NCI-H1417 (cell line): ENCODE measurements at places on chromosomes 2 and 18.
A peak's percentile ranks its signal among the peaks of the same experiment; 100 is the strongest.

- no peak for DNase-seq
Measured at GRCh38 chr18:38972571-38972970, 1407.0 kb upstream of the CELF4 start.

DNA sequence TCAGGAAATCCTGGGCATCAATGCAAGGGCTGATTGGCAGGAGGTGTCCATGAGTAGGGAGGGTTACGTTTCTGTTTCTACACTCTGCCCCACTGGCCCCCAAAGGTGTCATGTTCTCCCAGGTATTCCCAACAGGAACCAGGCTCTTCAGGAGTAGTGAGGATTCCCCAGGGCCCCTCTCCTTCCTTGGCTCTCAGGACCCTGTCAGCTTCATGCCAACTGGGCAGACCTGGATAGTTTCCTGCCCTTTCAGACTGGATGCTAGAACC is 480.6 kb upstream of the HS6ST1 start:
- no peak for DNase-seq

GRCh38 chr2:67108231-67108630 is 288.9 kb upstream of the ETAA1 start:
- DNase-seq: peak; percentile 86

- DNase-seq: no peak
Measured at GRCh38 chr2:192146069-192147015, 48.4 kb downstream of the TMEFF2 start.

GRCh38 chr2:3294493-3294892 is 83.1 kb downstream of the EIPR1 start:
- no peak for DNase-seq

DNA sequence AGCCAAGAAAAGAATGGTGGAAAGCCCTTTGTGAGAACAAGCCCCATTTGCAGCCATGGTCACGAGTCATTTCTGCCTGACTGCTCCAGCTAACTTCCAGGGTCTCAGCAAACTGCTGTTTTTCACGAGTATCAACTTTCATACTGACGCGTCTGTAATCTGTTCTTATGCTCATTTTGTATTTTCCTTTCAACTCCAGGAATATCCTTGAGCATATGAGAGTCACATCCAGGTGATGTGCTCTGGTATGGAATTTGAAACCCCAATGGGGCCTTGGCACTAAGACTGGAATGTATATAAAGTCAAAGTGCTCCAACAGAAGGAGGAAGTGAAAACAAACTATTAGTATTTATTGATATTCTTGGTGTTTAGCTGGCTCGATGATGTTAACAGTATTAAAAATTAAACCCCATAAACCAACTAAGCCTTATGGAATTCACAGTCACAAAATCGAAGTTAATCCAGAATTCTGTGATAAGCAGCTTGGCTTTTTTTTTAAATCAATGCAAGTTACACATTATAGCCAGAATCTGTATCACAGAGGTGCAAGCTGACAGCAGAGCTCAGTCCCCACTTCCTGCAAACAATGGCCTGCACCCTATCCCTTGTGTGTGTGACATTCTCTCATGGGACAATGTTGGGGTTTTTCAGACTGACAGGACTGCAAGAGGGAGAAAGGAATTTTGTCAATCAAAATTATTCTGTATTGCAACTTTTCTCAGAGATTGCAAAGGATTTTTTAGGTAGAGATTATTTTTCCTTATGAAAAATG is 26.1 kb downstream of the SLC14A1 start:
- no peak for DNase-seq

- no peak for DNase-seq
Measured at GRCh38 chr18:11008505-11008904, 140.9 kb downstream of the PIEZO2 start.

GRCh38 chr2:218343591-218343990 is 13.1 kb upstream of the CATIP start:
- DNase-seq: no peak
